ENCODE measurements at places on chromosomes 3 and 15. TPM values are rescaled to one million over a fixed set of nuclear protein-coding genes. Genes with fewer than 3 reads are reported as not detected.

Gene CNTN6
- total RNA-seq, result not detected

Gene GABRA5
- not detected for total RNA-seq

Gene MB21D2
- total RNA-seq, result 6.1 TPM

Gene C3orf49
- not detected for total RNA-seq

Gene MFN1
- 49.1 TPM for total RNA-seq

Gene PIK3CA
- total RNA-seq, result 48.6 TPM

Gene TNK2
- 10.9 TPM for total RNA-seq

Gene SLC7A14
- total RNA-seq, result 7.4 TPM

Gene SHC4
- 2.0 TPM for total RNA-seq

Gene ISG20
- total RNA-seq, result 4.8 TPM

Gene UBAP1L
- total RNA-seq, result 1.5 TPM

Gene GPR27
- not detected for total RNA-seq

Gene ARHGEF3
- total RNA-seq, result 16.7 TPM

Gene AGBL1
- not detected for total RNA-seq

Gene SCN11A
- under 0.01 TPM for total RNA-seq

Gene NRROS
- 0.58 TPM for total RNA-seq

Gene LINGO1
- total RNA-seq, result not detected

Gene GCHFR
- 2.0 TPM for total RNA-seq

Gene EFHB
- total RNA-seq, result 0.17 TPM

Gene C3orf85
- not detected for total RNA-seq

Gene IGDCC3
- not detected for total RNA-seq

Gene TRIP4
- total RNA-seq, result 12.1 TPM

Gene ANKUB1
- total RNA-seq, result not detected

Gene IQCF5
- not detected for total RNA-seq

Gene LRTM1
- not detected for total RNA-seq

Gene ACAD11
- 56.1 TPM for total RNA-seq

Gene CCDC80
- total RNA-seq, result 386 TPM

Gene GOLGA6L9
- 1.6 TPM for total RNA-seq

Gene ELP6
- total RNA-seq, result 22.3 TPM

Gene HCLS1
- total RNA-seq, result 0.17 TPM

Gene HSPBAP1
- 9.1 TPM for total RNA-seq

Gene UBE2Q2
- total RNA-seq, result 68.1 TPM

Gene CPEB1
- 42.7 TPM for total RNA-seq

Gene RHCG
- total RNA-seq, result not detected

Gene MED12L
- 0.44 TPM for total RNA-seq

Gene NAA80
- 5.5 TPM for total RNA-seq

Gene TSC22D2
- total RNA-seq, result 11.2 TPM

Gene STARD9
- total RNA-seq, result 13.7 TPM

Measured in smooth muscle cell of trachea (primary cell).